ENCODE measurements at places on chromosomes 7 and 10.
A peak's percentile ranks its signal among the peaks of the same experiment; 100 is the strongest.

DNA sequence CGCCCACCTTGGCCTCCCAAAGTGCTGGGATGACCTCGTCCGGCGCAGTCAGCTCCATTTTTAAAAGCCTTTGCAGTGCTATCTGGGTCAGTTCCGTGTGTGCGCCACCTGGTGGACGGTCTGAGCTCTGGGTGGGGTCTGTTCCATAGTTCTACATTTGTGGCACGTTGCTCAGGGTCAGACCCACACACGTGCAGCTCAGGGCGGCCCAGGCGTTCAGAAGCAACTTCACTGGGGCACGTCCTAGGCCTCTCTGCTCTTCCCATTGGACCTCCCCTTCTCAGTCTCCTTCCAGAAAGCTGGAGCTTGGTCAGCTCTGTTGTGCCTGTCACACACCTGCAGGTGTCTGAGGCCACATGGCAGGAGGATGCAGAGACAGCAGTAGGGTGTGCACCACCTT is 137.9 kb downstream of the DNAJB6 start:
- no peak for DNase-seq

DNA sequence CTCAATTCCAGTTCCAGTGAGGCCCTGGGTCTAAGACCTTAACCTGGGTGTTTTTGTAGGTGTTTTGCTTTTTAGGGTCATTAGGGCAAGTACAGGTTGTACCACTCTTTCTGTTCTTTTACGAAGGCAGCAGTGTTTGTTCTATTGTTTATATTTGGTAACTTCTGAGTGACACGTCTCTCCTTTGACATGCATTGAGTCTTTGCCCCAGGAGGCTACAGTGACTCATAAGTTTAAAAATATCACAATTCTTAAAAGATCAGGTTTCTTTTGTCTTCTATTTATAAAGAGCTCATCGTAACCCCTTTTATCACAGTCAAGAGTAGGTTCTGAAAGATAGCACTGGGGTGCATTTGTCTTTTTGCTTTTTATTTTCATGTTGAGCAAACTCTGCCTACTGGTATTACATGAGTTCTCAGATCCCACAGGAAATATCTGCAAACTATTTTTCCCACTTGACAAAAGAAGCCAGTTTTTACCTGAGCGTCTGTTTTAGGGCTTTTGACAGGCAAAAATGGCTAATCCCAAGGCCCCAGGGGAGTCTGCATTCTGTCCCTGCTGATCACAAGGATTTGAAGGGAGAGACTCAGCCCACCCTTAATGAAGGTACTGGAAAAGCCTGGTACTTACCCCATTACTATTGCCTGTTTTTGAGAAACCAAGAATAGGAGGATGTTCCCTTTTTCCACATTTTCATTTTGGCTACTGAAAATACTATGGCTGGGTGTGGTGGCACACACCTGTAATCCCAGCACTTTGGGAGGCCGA is 7.9 kb downstream of the NUDT13 start:
- no peak for DNase-seq

DNA sequence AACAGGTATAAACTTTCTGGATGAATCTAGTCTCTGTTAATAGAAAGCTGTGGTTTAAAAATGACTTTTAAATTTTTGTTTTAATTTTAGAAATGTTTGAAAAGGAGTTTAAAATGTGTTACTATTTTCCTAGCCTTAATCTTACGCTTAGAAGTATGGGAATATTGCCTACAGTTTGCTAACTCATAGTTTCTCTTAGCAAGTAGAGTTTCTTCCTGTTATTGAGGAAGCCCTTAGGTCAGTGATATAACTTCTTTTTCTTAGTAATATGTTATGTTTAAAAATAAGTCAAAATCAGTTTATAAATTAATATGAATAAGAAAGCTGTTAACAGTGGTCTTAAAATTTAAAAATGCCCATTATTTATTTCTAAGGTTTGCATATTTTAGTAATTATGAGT is 3.1 kb downstream of the STARD3NL start:
- no peak for DNase-seq

- no peak for DNase-seq
Measured at GRCh38 chr10:48817141-48817540, 122.5 kb downstream of the LRRC18 start.

DNA sequence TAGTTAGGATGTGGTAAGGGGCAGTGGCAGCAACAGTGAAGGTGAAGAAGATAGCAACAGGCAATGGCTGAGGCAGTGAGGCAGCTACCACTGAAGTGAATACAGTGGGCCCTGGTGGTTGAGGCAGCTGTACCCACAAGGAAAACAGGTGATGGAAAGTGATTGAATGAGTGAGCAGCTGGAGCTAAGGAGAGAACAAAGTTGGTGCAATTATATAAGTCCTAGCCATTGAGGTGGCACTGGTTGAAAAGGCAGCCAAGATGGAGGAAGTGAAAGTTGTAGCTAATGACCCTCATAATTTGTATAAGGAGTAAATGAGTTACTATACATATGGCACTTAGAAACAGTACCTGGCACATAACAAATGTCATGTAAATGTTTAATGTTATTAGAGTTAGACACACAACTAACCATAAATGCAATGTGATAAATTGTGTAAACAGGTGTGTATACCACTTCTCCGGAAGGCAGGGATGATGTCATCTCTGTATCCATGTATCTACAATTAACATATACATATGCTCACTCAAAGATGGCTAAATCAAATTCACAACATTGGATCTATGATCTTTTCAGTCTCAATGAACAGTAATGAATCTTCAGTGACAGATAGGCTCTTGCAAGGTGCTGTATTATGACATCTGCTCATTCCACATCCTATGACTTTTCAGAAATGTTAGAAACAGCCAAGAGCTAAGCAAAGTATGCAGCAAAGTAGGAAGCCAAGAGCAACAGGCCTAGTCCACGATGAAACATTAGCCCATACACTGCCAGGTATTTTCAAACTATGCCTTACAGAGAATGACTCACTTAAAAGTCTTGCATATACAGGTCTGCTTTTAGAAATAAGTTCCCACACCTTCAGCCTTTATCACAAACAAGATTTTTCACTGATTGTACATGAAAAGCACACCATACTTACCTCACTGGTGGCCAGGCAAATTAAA is 10.7 kb downstream of the XPNPEP1 start:
- DNase-seq = no peak

GRCh38 chr10:125201791-125202622 is 41.6 kb upstream of the CTBP2 start:
- DNase-seq = no peak

DNA sequence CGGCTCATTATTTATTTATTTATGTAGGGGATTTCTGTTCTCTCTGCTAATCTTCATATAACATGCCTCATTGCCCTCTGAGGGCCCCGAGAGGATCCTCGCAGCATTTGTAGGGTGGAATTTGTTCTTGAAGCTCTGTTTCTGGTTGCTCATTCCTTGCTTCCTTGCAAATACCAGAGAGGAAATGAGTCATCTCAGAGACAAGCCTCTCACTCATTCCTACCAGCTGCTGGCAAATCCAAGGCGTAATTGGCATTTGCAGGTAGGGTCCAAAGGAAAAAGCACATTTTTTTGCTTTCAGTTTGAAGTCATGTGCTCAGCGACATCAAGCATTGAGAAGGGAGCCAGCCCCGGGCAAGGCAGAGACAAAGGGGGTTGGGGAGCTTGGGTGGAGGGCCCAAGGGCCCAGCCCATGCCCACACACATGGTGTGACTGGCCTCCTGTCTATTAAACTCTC is 501.6 kb downstream of the GALNT17 start:
- DNase-seq = peak; percentile 79

DNA sequence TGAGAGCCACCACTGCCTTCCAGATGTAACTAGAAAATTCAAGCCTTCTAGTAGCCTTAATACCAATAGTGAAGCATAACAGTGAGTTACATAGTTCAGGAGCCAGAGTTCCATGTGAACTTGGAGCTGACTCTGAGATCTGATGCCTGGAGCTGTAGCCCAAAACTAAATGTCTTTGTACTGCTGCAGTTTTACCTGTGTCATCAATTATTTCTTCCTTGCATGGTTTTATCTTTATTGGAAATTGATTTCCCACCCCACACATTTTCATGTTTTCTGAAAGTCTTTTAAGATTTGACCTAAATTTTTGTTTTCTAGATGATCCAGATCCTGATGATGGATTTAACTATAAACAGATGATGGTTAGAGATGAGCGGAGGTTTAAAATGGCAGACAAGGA is 17.0 kb downstream of the OPN1SW start:
- no peak for DNase-seq

- no peak for DNase-seq
Measured at GRCh38 chr7:74202841-74203556, 6.8 kb upstream of the LAT2 start.

DNA sequence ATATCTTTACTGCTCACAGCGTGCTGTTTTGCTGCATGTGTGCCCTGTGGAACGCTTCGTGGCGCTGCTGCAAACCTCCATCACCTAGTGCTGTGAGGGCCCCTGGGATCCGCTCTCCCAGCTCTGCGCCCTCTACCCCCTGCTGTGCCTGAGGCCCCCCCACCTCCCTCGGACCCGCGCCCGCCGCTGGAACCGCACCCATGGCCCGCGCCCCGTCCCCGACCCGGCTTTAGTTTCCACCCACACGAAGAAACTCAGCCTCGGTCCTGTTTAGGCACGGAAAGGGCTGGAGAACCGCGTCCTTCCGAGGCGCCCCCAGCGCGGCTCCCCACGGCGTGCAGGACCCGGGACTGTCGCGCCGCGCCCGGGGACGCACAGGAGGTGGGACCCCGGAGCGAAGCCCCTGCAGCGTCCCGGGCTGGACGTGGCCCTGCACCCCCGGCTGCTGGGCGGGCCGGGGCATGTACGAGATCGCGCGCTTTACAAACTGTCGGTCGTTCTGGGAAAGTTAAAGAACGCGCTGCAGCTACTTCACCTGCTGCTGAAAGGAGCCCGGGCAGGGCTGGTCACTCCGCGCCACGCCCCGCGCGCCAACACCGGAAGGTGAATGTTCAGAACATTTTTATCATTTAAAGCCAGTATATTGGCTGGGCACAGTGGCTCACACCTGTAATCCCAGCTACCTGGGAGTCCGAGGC is 54.3 kb downstream of the BMS1 start:
- DNase-seq = no peak

DNA sequence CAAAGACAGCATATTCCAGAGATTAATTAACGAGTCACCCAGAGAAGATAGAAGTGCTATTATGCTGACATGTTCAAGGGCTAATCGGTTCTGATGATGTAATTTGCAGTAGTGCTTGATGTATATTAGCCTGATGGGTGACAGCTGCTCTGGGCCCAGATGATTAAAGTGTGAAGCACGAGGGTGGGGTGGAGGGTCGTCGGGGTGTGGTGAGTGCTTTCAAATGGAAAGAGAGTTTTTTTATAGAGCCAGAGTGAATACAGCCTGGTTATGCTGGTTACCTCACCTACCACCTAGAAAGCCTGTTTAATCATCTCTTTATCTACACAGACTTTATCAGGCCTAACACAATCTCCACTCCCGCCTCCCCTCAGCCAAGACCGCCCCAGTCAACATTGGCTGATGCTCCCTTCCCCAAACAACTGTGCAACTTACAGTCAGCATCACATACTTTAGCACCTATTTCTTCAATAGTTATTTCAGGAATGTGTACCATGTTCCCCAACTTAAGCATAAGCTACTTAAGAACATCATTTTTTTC is 11.5 kb upstream of the STN1 start:
- no peak for DNase-seq

GRCh38 chr10:6494936-6495592 is 85.0 kb downstream of the PRKCQ start:
- no peak for DNase-seq

- no peak for DNase-seq
Measured at GRCh38 chr7:68800316-68800715, 798.0 kb upstream of the AUTS2 start.

GRCh38 chr10:128125944-128126764 is at the start of gene MKI67:
Gene MKI67, minus strand, starts transcription at chr10:128126423. Its CDS starts 756 bp downstream, at chr10:128125667.
- peak; percentile 72 for DNase-seq

GRCh38 chr10:77571490-77571889 is 66.1 kb downstream of the KCNMA1 start:
- DNase-seq = no peak

DNA sequence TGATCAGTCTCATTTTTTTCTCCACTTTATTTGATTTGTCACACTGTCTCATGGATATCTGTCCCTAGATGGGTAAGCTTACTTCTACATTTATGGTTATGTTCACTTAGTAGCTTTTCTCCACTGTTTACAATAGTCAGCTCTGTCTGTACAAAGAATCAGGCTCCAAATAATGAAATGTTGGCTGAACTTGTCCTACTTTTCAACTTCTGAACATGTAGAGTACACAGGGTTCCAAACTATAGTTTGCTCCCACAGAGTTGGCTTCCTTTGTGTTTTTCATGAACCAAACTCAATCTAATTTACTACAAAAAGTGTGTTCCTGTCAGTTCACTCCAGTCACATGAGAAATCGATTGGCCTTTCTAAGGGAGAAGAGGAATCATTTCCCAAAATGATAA is 175.0 kb downstream of the CCDC71L start:
- no peak for DNase-seq

DNA sequence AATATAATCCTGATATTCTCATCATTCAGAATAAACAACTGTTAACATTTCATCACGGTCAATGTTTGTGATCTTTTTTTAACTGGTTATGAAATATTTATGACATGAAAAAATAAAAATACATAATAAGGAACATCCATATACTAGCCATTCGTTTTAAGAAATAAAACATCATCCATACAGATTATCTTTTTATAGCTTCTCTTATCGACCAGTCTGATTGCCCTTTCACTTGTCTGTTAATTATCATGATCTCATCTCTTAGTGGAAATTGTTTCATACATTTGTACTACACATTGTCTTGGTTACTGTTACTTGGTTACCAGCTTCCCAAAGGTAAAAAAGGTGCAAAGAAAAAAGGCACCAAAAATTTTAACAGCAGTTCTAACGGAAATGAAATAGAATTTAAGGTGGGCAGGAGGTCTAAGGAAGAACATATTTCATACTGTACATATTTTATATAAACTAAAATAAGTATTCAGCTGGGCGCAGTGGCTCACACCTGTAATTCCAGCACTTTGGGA is 8.4 kb downstream of the ARHGAP21 start:
- DNase-seq = no peak

DNA sequence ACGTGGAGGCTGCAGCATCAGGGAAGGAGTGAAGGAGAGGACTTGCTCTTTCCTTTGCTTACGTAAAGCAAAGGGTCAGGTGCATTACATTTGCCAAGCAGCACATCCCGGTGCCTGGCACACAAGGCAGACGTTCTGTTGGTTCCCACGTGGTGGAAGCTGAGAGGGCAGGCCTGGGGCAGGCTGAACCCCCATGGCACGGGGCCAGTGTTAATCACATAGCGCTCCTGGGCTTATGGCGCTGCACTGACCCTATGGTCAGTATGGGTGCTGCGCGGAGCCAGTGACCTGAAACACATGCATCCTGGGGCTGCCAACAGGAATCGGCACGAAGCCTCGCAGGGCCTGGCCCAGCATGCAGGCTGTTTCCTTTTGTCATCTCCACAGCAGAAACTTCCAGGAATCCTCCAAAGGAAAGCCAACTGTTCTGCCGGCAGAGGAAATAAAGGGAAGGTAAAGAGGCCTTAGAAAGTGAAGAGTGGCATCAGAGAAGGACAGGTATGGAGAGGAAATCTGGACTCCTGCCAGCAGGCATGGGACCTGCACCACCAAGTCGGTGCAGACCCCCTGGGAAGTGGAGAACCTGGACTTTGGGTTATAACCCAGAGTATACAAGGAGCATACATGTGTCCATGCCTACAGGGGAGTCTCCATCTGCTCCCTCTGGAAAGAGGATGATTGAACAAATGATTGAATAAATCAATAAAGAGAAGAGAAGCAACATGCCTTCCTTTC is 560.2 kb downstream of the TCERG1L start:
- DNase-seq = no peak

GRCh38 chr10:88783724-88784123 is 18.8 kb upstream of the LIPM start:
- no peak for DNase-seq
